ENCODE measurements at places on chromosomes 3 and 15.
A peak's percentile ranks its signal among the peaks of the same experiment; 100 is the strongest.

- peak; percentile 58 for DNase-seq
Observed at GRCh38 chr15:67134067-67134838, 68.9 kb downstream of the SMAD3 start.

GRCh38 chr3:10474275-10474646 lies 31.1 kb downstream of the ATP2B2 start:
- DNase-seq: no peak

- no peak for DNase-seq
Observed at GRCh38 chr3:58617338-58617761, 40.2 kb upstream of the FAM107A start.

- DNase-seq: peak; percentile 8
Observed at GRCh38 chr15:52527911-52528563, 643 bp downstream of the MYO5A start.

- no peak for DNase-seq
Observed at GRCh38 chr3:73257186-73257585, 195.7 kb downstream of the EBLN2 start.

DNA sequence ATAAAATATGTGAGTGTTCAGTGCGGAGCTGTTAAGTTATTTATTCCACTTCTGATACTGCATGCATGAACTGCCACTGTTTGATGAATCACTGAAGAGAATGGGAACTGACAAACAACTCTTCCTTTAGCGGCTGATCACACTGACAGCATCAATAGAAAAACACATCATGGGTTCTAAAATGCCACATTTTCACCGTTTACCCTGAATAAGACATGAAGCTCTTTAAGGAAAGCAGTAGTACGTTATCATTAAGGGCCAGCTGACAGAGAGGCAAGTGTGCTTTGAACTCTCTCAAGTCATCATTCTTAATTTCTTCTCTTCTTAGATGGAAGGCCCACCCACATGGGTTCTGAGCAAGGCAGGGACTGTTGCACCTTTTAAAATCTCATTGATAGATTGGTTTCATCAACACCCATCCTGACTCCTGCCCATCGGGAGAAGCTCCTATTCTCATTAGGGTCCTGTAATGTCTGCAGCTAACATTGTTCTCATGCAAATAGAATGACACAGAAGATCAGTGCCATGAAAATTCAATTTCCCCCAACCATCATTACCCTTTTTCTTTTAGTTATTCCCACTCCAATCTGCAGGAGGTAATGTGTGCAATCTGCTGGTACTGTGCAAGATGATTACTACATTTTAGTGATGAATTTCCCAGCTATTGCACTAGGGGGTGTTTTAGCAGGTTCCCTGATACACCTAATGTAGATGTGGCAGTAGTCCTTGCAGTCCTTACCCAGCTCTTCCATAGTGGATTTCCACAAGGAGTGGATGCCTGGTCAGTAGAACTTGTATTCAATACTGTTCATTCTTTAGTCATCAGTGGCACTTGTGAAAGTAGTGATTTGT lies 119.1 kb downstream of the ROBO2 start:
- no peak for DNase-seq

GRCh38 chr3:156837115-156837514 lies 11.0 kb downstream of the LEKR1 start:
- DNase-seq: no peak

- DNase-seq: no peak
Observed at GRCh38 chr3:171556148-171556547, 95.9 kb upstream of the TNIK start.

- DNase-seq: no peak
Observed at GRCh38 chr3:4600493-4600892, 107.3 kb downstream of the ITPR1 start.

DNA sequence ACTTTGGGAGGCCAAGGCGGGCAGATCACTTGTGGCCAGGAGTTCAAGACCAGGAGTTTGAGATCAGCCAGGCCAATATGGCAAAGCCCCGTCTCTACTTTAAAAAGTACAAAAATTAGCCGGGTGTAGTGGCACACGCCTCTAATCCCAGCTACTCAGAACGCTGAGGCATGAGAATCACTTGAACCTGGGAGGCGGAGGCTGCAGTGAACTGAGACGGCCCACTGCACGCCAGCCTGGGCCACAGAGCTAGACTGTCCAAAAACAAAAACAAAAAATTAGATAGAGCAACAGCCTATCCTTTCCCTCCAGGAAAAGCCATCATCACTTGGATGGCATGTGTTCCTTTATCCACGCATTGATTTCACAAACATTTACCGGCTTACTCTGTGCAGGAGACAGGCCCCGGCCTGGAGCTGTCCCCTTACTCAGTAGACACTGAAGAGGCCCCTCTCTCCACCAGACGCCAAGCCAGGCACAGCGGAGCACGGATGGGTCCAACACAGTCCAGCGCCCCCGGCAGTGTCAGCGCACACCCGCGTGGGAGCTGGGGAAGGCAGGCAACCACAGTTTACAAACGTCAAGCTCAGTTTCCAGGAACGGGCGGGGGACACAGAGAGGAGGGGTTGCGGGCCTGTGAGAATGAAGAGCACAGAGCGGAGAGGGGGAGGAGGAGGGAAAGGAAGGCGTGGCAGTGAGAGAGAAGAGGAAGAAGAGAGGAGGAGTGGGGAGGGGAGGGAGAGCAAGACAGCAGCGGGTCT lies 3.1 kb downstream of the GP5 start:
- DNase-seq: peak; percentile 40

DNA sequence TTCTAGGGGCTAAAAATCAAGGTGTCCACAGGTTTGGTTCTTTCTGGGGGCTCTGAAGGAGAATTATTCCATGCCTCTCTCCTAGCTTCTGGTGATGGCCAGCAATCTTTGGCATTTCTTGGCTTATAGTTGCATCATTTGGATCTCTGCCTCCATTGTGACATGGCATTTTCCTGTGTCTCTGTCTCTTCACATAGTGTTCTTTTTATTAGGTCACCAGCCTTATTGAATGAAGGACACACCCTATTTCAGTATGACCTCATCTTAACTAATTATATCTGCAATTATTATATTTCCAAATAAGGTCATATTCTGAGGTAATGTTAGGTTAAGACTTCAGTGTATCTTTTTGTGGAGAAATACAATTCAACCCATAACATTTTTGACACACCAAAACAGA lies 3.2 kb upstream of the GBE1 start:
- no peak for DNase-seq

- DNase-seq: no peak
Observed at GRCh38 chr3:4467522-4467867, 426 bp upstream of the SUMF1 start.

DNA sequence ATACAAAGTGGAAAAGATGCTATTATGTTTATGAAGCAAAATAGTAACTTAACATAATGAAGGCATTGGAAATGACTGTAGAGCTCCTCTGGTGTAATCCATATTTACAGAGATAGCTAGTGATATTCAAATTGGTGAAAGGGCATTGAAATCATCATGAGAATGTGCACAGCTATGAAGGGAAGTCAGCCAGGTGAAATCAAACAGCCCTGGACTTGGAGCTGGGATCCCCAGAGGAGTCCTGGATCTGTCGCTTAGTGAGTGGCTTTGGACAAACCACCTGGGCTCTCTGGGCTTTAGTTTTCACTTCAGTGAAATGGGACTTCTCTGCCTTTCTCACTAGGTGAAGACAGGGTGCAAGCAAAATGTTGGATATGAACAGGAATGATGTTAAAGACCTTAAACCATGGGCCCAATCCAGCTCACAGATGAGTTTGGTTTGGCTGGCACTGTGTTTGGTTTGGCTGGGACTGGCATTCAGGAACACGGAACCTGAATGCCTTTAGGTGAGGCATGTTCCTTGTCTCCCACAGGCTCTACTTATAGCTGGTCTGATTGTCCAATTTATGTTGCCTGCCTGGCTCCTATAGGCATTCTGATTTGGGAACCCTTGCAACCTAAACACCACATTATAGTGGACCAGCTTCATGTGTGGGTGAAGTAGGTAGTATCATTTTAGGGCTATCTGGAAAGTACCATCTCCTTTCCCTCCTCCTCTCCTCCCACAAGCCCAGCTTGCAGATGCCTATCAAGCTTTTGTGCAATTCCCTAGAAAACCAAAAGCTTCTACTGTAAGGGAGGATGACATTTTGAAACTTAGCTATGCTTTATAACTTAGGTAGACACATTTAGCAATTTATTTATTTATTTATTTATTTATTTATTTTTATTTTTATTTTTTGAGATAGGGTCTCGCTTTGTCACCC lies 110.6 kb upstream of the TNFAIP8L3 start:
- no peak for DNase-seq

GRCh38 chr15:51356983-51357382 lies 15.5 kb downstream of the GLDN start:
- no peak for DNase-seq

DNA sequence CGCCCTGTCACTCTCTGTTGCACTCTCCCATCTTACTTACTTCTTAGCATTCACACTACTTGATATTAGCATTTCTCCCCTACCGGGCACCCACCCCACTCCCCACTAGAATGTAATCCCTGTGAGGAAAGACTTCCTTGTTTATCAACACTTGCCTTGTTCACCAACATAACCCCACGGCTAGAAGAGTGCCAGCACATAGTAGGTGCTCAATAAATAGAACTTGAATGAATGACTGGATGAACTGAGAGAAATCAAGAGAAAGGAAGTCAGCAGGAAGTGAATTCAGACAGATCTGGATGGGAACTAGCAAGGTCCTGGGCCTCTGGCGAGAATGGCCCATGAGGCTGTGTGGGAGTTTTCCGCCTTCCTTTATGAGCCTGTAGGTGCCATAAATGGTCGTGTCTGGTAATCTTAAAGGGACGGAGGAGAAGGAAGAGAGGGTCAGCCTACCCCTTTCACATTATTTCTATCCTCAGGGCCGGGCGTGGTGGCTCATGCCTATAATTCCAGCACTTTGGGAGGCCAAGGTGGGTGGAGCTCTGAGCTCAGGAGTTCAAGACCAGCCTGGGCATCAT lies 42.4 kb upstream of the HERC1 start:
- DNase-seq: no peak
